ENCODE measurements at places on chromosomes 16 and 17. TPM values are rescaled to one million over a fixed set of nuclear protein-coding genes. Genes with fewer than 3 reads are reported as not detected.

DNA sequence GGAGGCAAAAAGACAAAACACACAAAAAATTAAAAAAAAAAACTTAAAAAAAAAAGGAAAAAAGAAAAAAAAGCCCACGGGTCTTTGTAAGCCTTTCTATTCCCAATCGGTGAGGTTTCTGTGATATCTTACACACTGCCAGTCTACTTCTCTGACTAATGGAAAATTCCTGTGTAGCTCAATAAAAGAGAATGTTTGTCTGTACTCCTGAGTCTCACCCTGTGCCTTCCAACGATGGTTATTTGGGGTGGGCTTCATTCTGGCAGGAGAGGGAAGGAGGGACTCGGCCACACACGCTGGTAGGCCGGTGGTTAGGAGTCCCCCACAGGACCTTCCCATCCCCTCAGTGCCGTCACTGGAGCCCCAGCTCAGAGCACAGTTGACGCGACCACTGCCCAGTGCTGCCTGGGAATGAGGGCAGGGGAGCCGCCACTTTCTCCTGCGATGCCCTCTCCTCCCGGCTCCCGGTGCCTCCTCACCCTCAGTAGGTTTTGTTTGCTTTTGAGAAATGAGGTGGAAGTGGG lies 68.0 kb downstream of the AMFR start:
- DNase-seq = peak; percentile 7

Gene LRRC46
- total RNA-seq = not detected

DNA sequence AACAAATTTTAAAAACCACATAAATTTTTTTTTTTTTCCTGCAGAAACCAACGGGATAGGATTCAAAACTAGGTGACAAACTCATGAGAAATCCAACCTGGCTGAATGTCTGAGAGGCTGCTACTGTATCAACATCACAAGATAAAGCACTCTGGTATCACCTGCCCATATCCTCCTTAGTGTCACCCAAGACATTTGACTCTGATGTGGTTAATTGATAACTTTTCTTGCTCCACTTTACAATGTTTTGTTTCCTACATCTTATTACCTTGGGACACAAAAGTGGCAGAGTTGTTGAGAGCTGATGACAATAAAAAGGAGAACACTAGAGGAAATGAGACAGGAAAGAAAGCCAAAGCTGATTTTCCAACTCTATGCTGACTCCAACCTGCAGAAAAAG lies 4.0 kb upstream of the FBXL20 start:
- DNase-seq = no peak

DNA sequence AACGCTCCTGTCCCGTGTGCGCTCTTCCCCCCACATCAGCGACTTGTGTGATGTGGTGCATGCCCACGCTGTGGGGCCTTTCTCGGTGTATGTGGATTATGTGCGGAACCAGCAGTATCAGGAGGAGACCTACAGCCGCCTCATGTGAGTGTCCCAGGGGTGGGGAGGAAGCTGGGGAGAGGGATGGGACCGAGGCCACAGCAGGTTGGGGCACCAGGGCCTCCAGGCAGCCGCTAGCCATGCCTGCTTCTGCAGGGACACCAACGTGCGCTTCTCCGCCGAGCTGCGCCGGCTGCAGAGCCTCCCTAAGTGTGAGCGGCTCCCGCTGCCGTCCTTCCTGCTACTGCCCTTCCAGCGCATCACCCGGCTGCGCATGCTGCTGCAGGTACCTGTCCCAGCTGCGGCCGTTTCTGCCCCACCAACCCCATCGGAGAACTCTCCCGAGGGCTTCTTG lies 5.8 kb downstream of the ARHGEF15 start:
- DNase-seq = no peak

- no peak for DNase-seq
Measured at GRCh38 chr17:64420143-64420670, 28.7 kb upstream of the MILR1 start.

DNA sequence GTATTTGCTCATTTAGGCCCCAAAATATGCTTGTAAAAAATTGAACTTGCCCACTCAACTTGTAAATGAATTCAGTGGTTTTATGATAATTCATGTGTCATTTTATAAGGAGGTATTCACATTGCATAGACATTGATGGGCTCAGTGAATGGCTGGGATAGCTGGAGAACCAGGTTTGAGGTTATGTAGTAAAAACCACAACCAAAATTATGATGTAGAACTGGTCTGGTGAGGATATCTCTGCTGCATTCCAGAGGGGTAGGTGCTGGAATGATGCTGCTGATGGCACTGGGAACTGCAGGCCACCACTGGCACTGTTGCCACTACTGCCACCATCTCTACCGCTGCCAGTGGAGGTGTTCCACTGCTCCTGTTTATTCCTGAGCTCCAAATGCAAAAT lies 21.5 kb upstream of the RABEP1 start:
- no peak for DNase-seq

Gene OTOP3
- not detected for total RNA-seq

DNA sequence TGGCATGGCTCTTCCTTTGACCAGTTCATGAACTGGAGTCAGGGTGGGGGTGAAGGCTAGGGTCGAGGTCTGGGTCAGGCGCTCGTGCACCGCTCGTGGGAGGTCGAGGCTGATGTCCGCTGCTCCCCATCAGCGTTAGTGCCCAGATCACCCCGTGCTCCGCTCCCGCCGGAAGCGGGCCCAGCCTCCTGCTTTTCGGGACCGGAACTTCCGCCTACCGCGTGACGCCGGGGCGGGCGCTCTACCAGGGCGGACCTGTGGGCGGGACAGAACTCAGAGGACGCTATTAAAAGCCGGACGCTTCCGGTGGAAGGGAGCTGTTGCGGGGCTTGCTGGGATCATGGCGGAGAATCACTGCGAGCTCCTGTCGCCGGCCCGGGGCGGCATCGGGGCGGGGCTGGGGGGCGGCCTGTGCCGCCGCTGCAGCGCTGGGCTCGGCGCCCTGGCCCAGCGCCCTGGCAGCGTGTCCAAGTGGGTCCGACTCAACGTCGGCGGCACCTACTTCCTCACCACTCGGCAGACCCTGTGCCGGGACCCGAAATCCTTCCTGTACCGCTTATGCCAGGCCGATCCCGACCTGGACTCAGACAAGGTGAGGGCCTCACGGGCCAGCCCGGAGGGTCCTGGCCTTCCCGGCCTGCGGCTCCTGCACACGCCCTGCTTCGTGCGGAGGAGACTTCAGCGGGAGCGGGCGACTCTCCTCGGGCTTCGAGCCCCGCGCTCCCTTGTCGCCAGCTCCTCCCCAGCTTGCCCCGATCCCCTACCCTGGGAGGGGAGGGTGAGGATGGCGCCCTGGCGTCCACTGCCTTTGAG lies at the start of gene KCTD5:
Gene KCTD5, plus strand, starts transcription at position 315 of the 813 bp plus-strand sequence. Its CDS starts 26 bp downstream, at position 341.
- DNase-seq = peak; percentile 98

Gene NUP85
- 13.1 TPM for total RNA-seq

- no peak for DNase-seq
Measured at GRCh38 chr17:19958023-19958422, 19.6 kb downstream of the AKAP10 start.

DNA sequence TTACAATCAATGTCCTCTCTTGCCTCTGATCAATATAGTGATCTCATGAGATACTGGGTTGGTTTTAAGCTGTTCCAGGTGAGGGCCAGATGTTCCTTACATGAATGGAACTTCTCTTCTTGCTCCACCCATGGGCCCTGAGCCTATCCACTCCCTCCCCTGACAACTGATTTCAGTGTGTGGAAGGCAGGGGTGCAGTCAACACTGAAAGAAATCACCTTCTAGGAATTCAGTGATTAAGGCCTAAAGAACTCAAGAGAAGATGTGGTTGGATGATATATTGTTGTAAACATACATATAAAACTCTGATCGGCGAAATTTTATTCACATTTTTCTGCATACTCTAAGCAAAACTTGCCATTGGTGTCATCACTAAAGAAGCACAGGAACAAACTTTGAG lies 6.7 kb upstream of the GOSR2 start:
- no peak for DNase-seq

DNA sequence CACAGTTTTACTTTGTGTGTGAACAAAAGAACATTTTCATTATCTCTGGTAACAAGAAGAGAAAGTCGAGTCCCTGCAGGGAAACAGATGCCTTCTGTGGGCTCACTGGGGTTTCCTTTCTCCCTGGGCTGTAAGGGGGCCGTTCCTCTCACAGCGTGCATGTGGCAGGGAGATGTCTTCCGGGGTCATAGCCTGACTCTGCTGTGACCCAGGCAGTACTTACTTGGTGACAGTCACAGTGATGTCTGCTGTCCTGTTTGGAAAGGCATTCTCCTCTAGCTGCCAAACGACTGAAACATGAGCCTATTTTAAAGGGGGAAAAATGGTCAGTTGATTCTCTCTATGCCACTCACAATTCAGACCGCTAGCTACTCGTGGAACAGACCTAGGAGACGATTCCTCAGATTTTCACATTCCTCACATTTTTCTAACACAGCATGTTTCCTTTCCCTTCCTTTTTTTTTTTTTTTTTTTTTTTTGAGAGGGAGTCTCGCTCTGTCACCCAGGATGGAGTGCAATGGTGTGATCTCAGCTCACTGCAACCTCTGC lies 7.3 kb downstream of the HASPIN start:
- no peak for DNase-seq

DNA sequence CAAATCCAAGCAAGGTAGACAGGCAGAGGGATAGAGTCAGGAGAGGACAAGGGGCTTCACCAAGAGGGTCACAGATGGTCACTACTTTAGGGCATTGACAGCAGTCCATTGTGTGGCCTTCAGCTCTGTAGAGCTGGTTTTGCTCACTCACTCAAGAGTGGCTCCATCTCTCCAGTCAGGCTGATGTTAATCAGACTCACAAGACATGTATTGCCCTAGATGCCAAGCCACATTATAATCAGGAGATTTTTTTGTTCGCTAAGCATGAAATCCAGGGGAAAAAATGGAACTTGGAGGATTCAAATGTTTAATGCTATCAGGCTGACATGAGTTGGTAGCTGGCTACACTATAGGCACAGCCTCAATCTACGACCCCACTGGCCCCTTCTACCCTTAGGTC lies 32.5 kb downstream of the CD300LF start:
- DNase-seq = no peak

DNA sequence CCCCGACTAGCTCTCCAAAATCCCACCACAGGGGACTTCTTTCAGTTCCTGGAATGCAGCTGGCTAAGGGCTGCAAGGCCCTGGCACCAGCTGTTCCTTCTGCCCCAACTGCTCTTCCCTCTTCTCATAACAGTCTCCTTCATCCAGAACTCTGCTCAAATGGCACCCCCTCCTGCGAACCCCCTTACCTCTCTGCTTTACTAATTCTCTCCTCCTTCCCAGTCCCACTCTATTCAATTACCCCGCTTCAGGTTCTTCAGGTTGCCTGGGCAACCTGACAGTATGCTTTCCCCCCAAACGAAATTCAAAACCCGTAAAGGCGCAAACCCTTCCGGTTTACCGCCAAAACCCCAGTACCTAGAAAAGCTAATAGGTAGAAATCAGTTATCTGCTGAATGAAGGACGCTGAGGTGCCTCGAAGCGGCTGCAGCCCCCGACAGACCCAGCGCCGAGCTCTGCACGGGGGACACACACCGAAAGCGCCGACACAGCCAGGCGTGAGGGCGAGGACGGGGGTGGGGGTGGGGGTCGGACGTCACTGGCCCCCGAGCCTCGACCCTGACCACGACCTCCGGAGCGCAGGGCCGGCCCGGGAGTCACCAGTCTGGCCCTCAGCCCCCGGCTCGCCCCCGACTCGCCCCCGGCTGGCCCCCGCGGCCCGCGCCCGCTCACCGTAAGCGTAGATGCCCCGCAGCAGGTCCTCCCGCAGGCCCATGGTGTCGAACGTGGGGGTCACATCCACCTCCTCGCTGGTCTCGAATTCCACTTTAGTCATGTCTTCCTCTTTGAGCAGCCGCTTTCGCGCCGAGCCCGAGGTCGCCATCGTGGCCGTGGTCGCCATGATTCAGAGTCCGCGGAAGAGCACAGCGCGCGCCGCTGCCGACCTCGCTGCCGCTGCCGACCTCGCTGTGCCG lies 550 bp downstream of the EIF4A3 start:
- no peak for DNase-seq

DNA sequence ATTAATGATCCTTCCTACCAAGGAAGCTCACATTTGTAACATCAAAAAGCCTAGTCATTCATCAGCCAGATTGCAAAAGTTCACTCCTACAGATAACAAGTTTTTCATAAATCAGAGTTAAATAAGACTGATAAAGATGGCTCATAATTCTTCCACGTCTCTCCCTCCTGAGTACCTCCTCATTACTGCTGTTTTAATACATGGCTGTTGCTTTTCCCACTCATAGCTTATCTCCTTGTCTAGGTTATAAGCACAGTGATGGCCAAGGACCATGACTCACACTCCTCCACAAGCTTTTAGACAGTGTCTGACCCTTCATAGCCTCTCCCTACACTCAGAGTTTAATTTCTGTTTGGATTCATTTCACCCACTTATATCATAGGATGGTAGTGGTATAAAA lies 100.9 kb upstream of the MON1B start:
- DNase-seq = no peak

Gene PIK3R6
- 0.55 TPM for total RNA-seq

DNA sequence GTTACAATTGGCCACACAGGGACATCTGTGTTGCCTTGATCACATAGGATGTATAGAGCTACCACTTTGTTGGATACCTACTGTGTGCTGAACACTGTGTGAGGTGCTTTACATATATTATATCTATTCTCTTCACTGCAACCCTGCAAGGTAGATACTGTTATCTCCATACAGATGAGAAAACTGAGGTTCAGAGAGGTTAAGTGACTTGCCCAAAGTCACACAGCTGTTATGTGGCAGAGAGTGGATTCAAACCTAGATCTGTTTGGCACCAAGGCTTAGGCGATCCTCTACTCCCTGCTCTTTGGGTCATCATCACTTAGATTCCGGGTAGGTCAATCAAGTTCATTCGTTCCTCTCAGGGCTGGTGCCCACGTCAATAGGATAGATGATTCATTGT lies 260.5 kb upstream of the IRX3 start:
- no peak for DNase-seq

Gene IRX5
- total RNA-seq = not detected

GRCh38 chr17:39352986-39353385 lies 48.4 kb downstream of the FBXL20 start:
- DNase-seq = no peak

GRCh38 chr17:75635610-75636202 lies 2.5 kb downstream of the SMIM5 start:
- peak; percentile 77 for DNase-seq

DNA sequence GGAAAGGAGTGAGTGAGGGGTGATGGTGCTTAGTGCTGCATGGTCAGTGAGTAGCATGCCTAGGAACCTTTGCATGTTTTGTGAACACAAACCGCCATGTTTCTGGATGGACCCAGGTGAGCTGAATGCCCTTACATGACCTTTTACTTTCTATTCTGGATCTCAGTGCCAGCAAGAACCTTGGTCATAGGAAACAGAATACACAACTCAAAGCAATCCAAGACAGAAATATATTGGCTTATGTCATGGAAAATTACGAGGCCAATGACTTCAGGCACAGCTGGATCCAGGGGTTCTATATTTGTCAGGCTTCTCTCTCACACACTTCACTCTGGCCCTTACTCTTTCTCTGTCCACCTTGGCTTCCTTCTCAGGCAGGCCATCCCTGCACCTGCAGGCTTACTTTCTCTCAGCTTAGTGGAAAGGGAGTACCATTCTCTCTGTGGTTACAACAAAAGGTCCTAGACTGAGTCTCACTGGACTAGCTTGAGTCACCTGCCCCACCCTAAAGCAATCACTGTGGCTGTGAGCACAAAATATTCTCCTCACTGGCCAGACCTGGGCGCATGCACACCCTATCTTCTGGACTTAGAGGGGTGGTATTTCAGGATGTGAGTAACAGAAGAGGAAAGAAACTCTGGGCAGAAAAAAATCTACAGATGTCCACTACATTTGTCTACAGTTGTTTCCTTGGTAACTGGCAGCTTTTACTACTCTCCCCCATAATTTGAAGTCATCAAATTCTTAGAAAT lies 20.4 kb upstream of the CPNE2 start:
- DNase-seq = no peak
